ENCODE measurements at places on chromosomes 7 and 10. TPM values are rescaled to one million over a fixed set of nuclear protein-coding genes. Genes with fewer than 3 reads are reported as not detected.

Gene GNGT1
- 20.3 TPM for total RNA-seq

Gene SPAM1
- not detected for total RNA-seq

Gene IL2RA
- 0.44 TPM for total RNA-seq

Gene FZD1
- 24.0 TPM for total RNA-seq

Gene SOSTDC1
- 47.6 TPM for total RNA-seq

Measured in camera-type eye (tissue), 1 donor.